ENCODE measurements at places on chromosomes 11 and 22.

- peak; percentile 97 for DNase-seq
Measured at GRCh38 chr11:105244160-105244825, 104.7 kb upstream of the CARD18 start.

DNA sequence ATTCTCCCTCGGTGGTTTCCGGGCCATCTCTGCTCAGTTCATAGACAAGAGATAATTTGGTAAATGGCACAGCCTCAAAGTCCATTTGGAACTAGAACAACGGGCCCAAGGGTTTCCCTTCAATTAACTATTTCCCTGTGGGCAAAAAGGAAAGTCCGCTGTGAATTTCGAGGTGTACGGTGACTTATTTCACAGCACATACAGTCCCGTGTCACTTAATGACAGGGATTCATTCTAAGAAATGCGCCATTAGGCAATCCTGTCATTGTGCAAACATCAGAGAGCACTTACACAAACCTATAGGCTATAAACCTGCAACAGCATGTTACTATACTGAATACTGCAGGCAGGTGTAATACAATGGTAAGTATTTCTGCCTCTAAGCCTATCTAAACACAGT, 551.6 kb downstream of the OPCML start:
- no peak for DNase-seq

DNA sequence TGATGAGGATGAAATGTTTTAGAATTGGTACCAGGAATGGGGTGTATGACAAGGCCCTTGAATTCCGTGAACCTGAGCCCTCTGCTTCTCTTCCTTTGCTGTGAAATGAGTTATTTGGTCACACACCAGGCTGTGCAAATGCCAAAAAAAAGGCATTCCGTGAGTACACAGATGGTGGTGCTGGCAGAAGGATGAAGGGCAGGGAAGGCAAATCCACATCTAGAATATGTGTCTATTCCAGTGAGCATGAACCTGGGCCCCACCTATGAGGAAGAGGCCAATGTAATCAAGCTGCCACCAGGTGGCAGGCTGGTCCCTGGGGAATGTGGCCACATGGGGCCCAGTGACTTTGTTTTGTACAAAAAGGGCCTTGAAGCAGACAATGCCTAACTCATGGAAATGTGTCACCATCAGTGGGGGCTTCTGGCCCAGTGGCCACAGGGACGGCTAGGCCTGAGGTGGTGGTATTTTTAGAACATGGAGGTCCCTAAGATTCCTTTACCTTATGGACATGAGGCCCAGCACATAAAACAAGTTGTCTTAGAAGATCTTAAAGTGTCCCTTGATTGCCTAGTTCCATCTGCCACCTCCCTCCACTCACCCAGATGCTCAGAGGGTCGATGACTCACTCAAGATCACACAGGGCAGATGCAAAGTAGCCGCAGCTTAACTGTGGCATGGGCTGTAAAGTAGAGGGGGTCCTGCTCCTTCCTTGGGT, 3.9 kb upstream of the RNF215 start:
- peak; percentile 74 for DNase-seq

DNA sequence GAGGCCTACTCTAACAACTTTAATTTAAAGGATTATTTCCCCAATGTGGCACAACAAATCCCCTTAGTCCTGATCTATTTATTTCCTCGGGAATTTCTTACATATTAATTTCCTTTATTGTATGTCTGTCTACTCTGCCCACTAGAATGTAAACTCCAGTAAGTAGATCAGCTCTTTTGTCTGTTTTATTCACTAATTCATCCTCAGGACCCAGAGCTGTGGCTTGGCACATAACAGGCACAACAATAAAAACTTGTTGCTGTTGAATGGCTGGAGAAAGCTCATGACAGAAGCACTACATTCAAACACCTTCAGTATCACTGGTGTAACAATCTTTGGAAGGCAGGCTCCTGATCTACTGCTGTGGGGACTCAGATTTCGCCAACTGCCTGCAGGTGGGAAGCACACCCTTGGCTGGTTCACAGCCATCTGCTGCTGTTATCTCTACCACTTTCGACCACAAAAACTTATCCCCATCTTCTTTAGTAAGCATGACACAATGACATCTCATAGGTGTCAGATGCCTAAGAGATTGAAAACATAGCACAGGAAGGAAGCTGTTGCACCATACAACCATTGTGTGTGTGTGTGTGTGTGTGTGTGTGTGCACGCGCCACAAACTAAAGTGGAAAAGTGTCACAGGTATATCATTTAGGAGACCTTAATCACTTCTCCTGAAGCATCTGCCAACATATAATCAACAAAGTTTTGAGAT, 11.9 kb downstream of the HIRA start:
- DNase-seq: no peak

GRCh38 chr11:75264356-75264755, 23.8 kb downstream of the TPBGL start:
- DNase-seq: no peak

DNA sequence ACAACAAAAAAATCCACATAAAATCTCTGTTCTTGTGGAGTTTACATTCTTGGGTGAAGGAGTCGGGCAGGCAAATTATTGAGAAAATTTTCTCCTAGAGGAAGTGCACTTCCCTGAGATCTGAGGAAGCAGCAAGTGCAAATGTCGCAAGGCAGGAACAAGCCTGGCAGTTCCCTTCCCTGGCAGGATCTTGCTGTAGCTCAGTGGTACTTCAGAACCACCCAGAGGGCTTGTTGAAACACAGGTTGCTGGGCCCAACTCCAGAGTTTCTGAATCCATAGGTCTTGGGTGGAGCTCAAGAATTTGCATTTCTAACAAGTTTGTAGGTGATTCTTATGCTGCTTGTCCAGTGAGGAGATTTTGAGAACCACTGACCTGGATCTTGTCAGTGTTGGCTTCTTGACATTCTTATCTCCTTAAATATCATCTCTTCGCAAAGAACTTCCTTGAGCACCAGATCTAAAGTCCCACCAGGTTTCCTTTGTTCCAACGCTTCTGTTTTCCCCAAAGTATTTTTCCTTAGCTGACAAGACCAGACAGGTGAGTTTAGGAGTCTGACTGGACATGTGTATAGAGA, 9.6 kb downstream of the QSER1 start:
- DNase-seq: no peak

DNA sequence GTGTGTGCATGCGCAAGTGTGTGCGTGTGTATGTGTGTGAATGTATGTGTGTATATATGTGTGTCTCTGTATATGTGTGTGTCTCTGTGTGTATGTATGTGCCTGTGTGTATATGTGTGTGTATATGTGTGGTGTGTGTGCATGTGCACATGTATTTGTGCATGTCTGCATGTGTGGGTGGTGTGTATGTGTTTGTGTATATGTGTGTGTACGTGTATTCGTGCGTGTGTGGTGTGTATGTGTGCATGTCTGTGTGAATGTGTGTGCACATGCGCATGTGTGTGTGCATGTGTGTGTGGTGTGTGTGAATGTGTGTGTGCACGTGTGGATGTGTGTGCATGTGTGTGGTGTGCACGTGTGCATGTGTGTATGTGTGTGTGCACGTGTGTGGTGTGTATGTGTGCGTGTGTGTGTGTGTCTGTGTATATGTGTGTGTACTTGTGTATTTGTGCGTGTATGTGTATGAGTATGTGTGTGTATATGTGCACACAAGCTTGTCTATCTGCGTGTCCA, 71.4 kb downstream of the SCN3B start:
- DNase-seq: no peak

- no peak for DNase-seq
Measured at GRCh38 chr11:18022419-18022818, 9.6 kb upstream of the SERGEF start.

- no peak for DNase-seq
Measured at GRCh38 chr22:32764330-32765131, 37.0 kb upstream of the TIMP3 start.

- no peak for DNase-seq
Measured at GRCh38 chr11:78213526-78214330, 25.0 kb downstream of the USP35 start.

- peak; percentile 11 for DNase-seq
Measured at GRCh38 chr11:66868726-66869566, 12.1 kb downstream of the LRFN4 start.

GRCh38 chr11:30483056-30483455, 103.1 kb downstream of the MPPED2 start:
- DNase-seq: no peak

DNA sequence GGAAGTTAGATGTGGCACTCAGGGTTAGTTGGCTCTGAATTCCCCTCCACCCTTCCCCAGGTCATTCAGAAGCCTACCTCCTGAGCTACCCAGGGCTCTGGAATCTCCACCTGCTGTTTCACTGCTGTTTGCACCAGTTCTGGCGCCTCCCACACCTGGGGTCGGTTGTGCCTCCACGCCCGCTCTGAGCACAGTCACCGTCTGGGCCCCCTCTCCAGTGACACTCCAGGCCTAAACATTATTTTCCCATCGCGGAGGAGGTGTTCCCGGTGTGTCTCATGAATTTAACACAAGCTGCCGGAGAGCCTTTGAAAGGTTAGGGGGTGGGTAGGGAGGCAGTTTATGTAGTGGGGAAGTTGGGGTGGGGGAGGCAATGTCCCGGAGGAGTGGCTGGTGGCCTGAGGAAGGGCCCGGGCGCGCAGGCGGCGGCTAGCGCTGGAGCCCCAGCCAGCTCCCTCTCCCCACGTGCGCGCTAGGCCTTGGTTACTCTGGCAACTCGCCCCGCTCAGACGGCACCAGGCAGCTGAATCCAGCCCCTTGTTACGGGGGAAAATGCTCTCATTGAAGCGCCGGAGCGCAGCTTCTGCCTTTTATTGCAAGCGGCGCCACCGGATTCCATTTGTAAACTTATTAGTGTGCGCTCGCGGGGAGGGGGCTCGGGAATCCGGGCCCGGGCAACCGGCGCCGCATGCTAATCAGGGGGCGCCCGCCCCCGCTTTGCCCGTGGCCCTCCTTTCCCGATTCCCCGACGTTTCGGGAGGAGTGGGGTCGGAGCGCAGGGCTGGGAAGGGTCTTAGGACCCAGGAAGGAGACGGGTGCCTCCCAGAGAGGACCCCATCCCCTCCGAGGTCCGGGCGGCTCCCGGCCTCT, 52.4 kb downstream of the GRIK4 start:
- DNase-seq: no peak

- DNase-seq: no peak
Measured at GRCh38 chr11:120703358-120704152, 192.0 kb downstream of the GRIK4 start.

- DNase-seq: no peak
Measured at GRCh38 chr11:3855808-3856491, 486 bp downstream of the STIM1 start.

All from renal cortical epithelial cell (primary cell).